ENCODE measurements at places on chromosomes 3 and 15. TPM values are rescaled to one million over a fixed set of nuclear protein-coding genes. Genes with fewer than 3 reads are reported as not detected.

DNA sequence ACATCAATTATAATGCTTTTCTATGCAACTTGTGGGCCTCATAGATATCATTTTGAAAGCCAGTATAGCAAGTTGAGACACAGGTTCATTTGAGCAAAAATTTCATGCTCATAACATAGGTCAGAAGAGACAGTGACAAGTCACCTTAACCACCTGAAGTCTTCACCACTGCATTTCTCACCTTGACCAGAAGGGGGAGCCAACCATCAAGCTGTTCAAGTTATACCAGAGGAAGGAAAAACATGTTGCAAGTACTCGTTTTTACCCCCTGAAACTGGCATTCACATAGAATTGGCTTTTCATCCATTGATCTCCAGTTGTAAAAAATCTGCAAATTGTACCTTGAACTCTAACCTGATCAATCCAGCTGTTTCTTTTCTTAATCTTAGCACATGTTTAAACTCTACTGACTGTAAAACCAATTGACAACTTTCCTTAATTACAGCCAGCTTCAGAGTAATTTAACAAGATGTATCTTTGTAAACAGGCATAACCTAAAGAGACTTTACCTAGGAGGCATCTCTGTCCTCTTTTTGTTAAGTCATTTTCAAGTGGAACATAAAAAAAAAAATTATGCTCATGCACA is 1.4 kb downstream of the LMOD3 start:
- ATAC-seq, result peak; percentile 81

DNA sequence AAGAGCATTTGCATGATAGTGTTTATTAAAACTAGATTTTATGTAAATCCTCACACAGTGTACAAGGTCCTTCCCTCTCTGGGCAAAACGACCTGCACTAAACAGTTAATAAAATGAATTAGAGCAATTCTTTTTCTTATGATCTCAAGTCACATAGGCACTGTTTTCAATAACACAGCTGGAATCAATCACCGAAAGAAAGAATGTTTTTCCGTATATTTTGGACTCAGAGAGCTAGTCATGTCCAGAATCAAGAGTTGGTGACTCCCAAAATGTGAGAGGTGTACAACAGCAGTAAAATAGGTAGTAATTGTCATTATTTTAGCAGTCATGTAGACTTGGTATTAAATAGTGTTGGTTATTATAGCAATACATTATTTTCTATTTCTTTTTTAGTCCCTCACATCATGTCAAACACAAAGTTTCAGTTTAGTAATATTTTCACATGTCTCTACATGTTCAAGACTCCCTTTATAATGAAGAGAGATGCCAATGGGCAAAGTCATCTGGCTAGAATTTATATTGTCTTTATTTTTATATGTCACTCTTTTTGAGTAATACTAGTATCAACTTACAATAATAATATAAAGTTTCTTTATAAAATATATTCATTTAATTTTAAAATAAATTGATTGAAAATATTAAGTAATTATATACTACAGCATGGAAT is 448.6 kb upstream of the CDIN1 start:
- ATAC-seq, result no peak

- no peak for ATAC-seq
Measured at GRCh38 chr15:45842151-45842550, 207.3 kb downstream of the SQOR start.

GRCh38 chr3:186552408-186553031 is 8.3 kb upstream of the CRYGS start:
- ATAC-seq, result no peak

- peak; percentile 46 for ATAC-seq
Measured at GRCh38 chr3:45592830-45593707, 1.5 kb upstream of the LIMD1 start.

The PDZRN3 gene
- not detected for total RNA-seq

DNA sequence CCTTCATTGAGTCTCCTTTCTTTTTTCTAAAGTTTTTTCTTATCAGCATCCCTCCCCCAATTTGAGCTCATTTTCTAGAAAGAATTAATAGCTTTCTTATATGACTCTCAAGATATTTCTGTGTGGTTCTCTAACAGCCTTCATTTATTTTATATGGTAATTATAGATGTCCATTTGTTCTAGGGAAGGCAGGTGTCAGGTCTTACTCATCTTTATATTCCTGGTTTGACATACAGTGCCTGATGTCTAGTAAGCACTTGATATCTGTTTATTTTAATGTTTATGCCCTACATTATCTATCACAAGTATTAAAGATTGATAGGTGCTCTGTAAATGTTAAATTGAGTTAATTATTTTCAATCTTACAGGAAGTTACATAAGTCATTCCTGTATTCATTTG is 426.7 kb upstream of the TPRG1 start:
- ATAC-seq, result no peak

The GABRR3 gene
- total RNA-seq, result not detected

The TJP1 gene
- not detected for total RNA-seq

DNA sequence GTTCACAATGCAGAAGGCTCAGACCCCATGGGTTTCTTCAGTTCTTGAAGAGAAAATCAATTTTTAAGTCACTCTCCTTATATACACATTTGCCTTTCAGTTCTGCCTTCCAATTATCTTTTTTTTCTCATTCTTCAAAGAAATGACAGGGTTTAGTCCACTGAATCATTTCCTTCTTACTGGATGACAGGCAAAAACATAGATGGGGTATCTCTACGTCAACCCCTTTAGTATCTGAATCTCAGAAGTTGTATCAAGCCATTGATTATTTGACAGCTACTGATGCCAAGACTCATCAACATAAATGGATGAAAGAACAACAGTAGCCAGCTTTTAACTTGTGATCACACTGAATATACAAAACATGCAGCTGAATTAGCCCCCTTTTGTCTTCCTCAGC is 6.5 kb downstream of the ATOSA start:
- peak; percentile 63 for ATAC-seq

DNA sequence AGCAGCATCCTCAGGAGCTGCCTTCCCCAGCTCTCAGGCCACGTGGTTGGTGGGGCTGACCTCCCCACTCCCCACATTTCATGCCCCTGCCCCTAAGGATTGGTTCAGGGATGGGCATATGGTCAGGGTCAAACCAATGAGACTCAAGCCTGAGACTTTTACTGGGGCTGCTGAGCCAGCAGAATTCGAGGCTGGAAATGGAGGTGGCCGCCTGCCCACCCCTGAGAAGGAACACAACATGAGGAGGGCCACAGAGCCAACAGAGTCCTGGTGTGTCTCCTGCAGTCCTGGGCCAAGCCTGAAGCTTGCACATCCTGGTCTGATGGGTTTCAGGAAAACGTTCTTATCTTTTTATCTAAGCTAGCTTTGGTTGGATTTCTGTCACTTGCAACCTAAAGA is 5.9 kb downstream of the EHD4 start:
- no peak for ATAC-seq

- ATAC-seq, result no peak
Measured at GRCh38 chr3:32220006-32220405, 18.5 kb upstream of the CMTM8 start.

DNA sequence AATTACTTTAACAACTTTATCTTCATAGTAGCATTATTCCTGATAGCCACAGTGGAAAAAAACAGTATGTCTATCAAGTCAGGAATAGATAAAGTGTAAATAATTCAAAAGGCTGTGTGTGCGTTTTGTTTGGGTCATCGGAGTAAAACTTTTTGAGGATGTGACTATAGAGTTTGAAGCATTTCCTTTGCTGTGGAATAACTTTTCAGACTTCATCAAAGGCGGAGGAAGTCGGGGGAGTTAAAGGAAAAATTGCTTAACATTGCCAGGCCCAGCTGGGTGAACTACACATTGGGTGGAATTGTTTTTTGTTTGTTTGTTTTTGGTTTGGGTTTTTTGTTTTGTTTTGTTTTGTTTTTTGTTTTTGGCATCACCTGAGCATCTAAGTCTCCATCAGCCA is 70.4 kb upstream of the CRTC3 start:
- ATAC-seq, result no peak

The SPG11 gene
- 55.7 TPM for total RNA-seq

DNA sequence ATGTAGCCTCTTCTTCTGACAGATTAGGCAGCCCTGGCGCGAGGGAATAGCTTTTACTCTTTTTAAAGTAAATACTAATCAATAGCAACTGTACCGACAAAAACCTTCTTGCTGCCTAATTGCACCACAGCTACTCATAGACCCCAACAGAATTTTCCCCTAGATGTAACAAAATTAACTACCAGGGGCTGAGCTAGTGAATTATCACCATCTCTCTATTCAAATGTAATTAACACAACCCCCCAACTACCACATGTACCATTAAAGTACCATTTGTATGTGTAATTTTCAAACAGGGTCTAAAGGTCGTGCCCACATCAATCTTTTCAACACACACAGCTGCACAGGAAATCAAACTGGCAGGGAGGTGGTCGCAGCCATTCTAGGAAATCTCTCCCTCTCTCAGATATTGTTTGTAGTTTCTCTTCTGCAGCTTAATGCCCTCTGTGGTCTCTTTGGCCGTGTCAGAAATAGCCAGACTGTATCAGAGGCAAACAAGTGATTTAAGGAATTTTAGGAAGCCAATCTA is 322.9 kb downstream of the RORA start:
- no peak for ATAC-seq

DNA sequence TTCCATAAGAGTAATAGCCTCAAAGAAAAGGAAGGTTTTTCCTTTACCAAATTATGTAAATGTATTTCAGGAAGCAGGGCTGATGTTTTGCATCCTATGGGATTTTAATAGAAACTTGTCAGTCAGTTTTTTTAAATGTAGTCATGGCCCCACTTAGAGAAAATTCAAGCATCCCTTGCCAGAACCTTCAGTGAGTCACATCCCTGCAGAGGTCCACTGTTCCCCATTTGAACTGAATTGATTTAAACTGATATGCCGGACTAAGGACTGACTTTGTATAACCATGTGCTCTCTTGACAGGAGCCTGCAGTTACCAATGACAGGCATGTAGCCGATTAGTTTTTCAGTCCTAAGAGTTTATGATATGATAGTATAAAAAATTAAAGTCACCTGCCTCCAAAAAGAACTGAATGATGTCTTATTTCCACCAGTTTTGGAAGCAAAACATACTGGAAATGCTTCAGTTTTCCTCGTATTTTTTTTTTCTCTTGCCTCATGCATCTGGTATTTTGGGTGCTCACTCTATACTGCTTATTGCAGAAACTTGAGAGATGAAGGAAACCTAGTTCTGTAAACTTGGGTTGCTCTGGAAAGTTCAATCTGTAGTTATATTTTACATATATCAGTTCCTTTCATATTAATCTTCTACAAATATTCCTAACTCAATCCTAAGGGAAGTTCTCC is 30.7 kb downstream of the LRTM1 start:
- ATAC-seq, result no peak

The ALPK3 gene
- 1.1 TPM for total RNA-seq

The AADAC gene
- total RNA-seq, result not detected

- peak; percentile 37 for ATAC-seq
Measured at GRCh38 chr3:131796558-131797198, 238.1 kb downstream of the CPNE4 start.

- no peak for ATAC-seq
Measured at GRCh38 chr3:105140899-105141367, 225.8 kb upstream of the ALCAM start.

GRCh38 chr3:12158387-12159226 is at the start of gene TIMP4:
TSS of gene TIMP4 (minus strand) at chr3:12158912. CDS start at chr3:12158840, 72 bp downstream.
- ATAC-seq, result no peak

The XIRP1 gene
- total RNA-seq, result 17.2 TPM

The RBP2 gene
- total RNA-seq, result not detected

DNA sequence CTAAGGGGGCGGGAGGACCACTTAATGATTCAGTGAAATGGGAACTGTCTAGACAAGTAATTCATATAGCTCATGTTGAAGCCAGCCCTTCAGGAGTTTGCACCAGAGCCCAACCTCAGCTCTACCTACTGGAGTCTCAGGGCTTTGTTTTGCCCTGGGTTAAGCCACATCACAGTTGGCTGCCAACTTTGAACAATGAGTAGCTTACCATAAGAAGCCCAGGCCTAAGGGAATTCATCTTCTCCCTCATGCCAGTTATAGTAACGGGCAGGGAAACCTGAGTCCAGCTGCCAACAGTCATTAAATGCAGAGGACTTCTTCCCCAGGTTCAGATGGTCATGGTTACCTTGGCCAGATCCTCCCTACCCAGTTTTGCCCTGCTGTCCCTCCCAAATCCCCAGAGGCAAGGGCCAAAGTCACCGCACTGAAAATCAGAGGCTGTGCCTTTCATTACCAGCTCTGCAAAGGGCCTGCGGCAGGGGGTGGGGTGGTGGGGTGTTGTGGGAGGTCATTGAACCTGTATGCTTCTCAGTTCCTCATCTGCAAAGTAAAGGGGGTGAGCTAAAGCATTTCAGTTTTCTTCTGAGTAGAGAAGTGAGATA is 302.2 kb upstream of the NR2E3 start:
- no peak for ATAC-seq

The SKOR1 gene
- 0.08 TPM for total RNA-seq

- ATAC-seq, result no peak
Measured at GRCh38 chr15:63655683-63656372, 58.6 kb downstream of the FBXL22 start.

The ARHGEF26 gene
- 0.13 TPM for total RNA-seq

The RASGRF1 gene
- not detected for total RNA-seq

DNA sequence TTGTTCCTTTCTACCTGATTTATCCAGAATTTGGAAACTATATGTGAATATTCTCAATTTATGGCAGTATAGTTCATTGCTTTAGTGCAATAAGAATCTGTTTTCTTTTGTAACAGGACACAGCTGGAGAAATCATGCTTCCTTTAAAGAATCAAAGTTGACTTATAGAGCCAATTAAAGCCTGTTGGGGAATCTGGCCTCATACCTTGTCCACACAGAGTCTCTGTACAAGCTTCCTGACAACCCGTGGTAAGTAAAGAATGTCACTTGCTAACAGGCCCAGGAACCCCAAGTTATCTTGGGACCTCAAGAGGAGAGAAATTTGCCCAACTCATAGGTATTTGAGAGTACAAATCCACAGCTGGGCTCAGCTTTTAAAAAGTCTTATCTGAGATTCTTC is 10.2 kb downstream of the ZNF445 start:
- ATAC-seq, result no peak

DNA sequence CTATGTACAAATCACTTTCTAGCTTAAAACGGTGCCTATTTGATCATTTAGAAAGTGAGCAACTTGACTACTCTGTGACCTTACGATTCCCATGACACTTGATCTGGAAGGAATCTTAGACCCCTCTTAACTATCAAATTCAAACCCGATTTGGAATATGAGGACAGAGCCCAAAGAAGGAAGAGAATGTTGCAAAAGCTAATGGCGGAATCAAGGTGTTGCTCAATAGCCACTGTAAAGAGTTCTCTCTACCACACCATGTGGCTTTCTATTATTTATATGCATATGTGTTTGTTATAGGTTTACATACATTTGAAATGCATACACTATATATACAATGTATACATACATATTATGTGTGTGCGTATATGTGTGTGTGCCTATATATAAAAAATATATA is 39.9 kb downstream of the PYDC2 start:
- no peak for ATAC-seq

Measured in activated T-helper 17 cell treated with anti-CD3 and anti-CD28 coated beads, Interleukin-2, amount 50 U/mL, for 72 hours (primary cell).